ENCODE measurements at places on chromosomes 7 and 10. TPM values are rescaled to one million over a fixed set of nuclear protein-coding genes. Genes with fewer than 3 reads are reported as not detected.

The LIPJ gene
- total RNA-seq = 0.09 TPM

The SPDYE9 gene
- not detected for total RNA-seq

The CELF2 gene
- 42.6 TPM for total RNA-seq

The AVL9 gene
- 44.1 TPM for total RNA-seq

The DCLRE1C gene
- 11.0 TPM for total RNA-seq

The GALNT17 gene
- total RNA-seq = not detected

The VENTX gene
- total RNA-seq = not detected

The PNLIPRP3 gene
- total RNA-seq = not detected

DNA sequence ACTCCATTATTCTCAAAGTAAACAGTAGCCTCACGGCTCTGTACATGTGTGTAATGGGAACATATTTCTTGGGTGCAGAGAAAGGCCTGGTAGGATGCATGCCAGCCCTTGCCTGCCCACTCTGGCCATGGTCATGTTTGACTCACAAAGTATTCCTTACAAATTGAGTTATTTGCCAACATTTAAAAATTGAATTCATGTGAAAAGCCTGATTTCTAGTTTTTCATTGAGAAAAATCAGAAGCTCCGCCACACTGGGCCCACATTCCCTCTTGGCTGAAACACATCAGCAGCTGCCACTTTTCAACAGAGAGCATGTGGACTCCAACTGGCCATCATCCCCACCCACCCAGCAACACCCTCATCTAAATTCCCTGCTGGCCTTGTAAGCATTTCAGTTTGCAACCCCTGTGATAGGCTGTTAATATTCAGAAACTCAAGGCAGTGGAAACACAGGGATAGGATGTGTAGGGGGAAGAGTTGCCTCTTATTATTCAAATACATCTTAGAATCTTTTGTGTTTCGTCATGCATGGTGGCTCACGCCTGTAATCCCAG lies 40.9 kb downstream of the CDH23 start:
- DNase-seq = no peak

DNA sequence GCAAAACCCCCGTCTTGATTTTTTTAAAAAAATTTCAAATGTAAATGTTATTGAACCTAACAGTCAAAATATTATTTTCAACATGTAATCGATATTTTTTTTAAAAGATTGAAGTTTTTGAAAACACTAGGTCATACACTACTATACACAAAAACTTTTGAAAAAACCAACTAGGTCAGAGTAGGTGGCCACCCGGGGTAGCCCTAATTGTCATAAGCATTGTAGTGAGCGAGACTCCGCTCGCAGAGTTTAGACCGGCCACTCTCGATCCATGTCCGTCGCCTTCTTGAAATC lies 417 bp downstream of the RFC2 start:
- no peak for DNase-seq

DNA sequence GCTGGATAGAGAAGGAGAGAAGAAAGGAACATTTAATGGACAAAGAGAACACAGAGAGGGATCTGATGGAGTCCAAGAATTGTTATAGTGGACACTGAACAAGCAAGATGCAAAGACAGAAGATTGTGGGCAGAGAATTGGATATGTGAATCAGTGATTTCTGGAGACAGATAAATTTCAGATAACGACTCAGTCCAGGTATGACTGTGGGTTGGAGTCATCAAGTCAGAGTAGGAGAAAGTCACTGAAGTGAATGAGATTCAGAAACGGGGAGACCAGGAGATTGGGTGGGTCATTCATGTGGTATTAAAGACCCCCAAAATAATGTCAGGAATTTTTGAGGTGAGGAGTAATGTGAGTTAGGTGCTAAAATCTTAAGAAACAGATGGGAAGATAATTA lies 23.0 kb downstream of the ASB4 start:
- DNase-seq = no peak

GRCh38 chr10:12348294-12348869 lies 965 bp upstream of the CAMK1D start:
- no peak for DNase-seq

GRCh38 chr10:73517166-73517888 lies 21.5 kb upstream of the PPP3CB start:
- no peak for DNase-seq

DNA sequence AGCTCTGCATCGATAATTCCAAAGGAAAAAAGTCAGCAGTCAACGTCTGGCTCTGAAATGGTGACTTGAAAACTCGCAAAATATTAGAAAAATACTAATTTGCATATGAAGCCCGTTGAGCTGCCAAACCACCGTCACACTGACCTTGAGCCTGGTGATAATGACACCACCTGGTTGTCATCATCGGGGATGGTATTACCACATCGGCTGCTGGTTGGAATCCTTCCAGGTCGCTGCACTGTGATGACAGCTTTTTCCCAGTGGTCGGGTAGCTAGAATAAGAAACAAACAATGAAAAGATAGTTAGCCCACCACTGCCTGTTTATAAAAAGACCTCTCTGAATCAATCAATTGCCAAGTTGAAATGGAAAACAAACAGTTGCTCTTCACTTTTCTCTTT lies 41.6 kb downstream of the LAMB1 start:
- no peak for DNase-seq

DNA sequence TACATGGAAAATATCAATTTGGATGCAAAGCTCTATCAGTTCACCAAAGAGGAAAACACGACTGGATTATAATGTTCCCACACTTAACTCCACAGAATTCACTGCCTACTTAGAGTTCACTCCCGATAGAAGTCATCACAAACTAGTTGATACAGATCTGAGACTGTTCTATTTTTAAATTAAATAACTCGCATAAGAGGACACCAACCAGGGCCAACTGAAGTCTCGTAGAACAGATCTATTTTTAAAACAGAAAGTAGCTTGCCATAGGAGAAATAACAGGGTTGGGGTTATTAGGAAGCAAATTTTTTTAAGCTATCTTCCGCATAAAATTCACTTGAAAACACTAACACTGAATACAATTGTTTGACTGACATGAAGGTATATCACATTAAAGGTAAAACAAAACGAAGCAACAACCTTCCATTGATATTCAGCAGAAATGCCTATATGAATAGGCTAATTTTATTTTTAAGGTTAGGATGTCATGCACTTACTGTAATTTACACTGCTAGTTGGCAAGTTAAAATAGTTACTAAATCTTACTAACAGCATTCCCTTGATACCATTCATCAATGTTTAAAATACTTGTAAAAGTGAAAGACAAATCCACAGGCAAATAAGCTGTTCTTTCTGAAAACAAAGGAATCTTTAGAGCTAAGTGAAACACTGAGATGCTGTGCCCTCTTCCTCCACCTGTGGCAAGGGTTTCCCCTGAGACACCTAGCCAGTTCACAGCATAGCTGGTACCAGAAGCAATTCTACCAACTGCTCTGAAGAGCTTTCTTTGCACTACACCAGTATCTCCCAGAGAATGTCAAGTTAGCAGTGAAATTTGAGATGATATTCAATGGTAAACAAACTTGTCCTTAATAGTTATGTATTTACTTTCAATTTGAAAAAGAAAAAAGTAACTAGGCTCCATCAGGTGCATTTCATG lies 186.7 kb upstream of the ANK3 start:
- no peak for DNase-seq

GRCh38 chr7:134298902-134299683 lies 17.6 kb downstream of the SLC35B4 start:
- DNase-seq = no peak

DNA sequence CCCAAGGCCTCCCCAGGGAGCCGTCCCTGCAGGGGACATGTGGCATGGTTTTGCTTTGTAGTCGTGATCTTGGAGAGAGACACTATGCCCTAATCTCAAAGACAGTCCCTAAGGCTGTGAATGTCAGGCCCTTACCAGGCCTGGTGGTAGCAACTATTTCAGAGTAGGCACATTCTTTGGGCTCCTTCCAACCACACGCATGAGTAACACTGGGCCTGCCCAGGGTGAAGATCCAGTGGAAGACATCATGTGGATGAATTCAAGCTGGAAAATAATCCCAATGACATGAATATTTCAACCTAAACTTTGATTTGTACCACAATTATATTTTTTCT lies 39.5 kb upstream of the INSIG1 start:
- DNase-seq = peak; percentile 12

DNA sequence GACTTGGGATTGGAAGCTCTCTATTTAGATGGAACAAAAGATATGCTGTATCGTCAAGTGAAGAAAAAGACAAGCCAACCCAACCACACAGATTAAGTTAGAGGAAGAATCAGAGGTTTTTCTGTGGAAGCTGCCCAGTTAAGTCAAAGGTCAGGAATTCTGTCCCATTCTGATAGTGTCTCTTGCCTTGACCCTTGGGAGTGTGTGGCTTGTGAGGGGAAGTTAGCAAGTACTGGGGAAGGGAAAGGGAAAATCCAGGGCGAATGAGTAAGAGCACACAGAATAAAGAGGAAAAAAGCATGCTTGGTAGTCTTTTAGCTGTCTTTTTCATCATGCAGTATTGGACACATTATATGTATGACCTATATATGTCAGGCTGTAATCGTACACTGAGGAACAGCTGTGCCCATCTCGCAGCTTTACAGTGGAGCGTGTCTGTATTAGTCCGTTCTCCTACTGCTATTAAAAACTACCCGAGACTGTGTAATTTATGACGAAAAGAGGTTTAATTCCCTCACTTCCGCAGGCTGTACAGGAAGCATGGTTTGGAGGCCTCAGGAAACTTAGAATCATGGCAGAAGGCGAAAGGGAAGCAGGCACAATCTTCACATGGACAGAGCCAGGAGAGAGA lies 197.2 kb downstream of the GALNT17 start:
- no peak for DNase-seq

DNA sequence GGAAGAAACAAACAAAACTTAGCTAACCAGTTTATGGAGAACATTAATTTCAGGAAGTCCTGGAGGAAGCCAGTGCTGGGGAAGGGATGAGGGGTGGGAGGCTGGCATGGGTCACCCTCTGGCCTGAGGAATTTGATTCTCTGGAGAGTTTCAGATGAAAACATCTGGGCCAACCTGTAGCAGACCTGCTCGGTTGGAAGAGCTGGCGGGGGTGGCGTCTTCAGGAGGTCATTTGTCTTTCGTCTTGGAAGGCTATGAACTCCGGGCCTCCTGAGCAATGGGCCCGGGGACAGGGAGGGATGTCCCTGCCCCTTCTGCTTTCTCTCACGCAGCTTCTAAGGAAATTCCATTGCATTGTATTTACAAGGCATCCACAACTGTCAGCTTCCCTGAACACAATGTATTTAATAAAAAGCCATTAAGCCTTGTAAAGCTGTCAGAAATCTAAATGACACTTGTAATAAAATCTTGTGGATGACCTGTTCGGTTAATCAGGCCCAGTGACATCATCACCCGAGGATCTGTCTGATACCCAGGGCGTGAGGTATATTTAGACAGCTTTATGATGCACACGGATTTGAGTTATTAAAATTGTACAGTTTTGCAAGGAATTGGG lies 250.5 kb downstream of the RAB11FIP2 start:
- no peak for DNase-seq

DNA sequence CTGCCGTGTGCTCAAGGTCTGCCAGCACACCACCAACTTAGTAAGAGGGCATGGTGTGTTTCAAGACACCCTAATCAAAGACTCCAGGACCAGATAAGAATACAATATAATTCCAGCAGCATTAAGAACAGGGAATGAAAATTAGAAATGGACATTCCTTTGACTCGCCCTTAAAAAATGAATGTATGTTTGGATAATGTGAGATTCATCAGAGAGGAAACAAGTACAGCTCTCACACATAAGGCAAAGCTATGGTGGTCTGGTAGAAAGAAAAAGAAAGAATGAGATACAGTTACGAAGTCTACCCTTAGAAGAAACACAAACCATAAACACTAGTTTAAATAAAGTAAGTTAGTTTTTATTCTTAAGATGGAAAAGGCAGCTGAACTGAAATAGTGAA lies 174.8 kb upstream of the ANK3 start:
- no peak for DNase-seq

GRCh38 chr7:146731185-146731584 lies 614.6 kb downstream of the CNTNAP2 start:
- DNase-seq = no peak

DNA sequence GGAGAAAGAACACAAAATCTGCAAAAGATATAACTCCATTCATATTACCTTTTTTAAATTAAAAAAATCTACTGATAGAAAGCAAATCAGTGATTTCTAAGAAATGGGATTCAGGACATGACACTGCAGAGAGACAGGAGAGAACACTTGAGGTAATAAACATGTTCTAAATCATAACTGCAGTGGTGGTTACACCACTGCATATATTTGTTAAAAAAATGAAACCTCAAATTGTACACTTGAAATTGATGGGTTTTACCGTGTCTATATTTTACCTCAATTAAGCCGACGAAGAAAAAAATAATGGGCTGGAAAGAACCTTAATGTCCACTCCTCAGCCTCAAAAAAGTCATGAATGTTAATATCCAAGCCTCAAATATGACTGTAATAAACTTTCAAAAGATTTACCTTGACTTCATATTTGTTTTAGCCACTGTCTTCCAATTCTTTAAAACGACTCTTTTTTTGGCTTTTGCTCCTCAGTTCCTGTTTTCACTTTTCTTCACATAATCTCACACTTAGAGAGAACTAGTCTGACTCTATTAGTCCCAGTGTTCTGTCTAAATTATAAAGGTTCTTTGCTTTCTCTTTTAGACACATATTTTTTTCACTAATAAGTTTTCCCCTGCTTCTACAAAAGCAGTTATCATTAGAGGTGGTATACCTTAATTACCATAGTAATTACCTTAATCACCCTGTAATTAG lies 502.4 kb downstream of the GRM8 start:
- DNase-seq = no peak
